NCI-H1105 (cell line): ENCODE measurements at places on chromosomes 4 and X.

DNA sequence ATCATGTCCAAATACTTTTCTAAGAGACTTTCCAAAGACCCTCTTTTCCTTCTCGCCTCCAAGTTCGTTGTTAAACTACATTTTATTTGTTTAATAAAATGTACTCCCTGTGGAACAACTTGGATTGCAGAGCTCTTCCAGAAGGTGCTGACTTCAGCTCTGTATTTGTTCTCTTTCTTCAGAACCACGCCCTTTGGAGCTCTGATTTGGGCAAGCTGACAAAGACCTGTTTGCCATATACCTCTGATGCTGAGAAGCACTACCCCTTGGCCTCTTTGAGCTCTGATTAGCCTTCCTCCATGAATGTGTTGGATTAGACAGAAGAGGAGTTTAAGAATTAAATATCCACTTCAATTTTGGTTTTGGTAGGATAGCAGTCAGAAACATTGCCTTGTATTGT, 815.1 kb upstream of the POU3F4 start:
- DNase-seq: no peak

DNA sequence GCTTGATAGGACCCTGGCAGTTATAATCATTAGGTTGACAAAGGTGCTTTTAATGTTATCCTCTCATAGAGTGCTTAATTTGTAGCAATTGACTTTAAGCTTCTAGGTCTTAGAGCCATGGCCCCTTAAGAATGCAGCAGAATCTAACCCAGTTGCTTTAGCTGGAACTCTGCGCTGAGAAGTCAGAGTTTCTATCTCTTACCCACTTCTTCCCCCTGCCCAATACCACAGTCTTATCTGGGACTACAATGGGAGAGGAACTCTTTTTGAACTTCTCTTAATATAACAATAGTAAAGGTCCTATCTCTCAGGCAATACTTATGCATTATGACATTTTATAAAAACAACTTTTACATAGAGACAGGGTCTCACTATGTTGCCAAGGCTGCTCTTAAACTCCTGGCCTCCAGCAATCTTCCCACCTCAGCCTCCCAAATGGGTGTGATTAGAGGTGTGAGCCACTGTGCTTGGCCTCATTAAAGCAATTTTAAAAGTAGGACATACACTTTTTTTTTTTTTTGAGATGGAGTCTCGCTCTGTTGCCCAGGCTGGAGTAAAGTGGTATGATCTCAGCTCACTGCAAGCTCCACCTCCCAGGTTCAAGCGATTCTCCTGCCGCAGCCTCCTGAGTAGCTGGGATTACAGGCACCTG, 1.8 kb downstream of the TLR10 start:
- no peak for DNase-seq

DNA sequence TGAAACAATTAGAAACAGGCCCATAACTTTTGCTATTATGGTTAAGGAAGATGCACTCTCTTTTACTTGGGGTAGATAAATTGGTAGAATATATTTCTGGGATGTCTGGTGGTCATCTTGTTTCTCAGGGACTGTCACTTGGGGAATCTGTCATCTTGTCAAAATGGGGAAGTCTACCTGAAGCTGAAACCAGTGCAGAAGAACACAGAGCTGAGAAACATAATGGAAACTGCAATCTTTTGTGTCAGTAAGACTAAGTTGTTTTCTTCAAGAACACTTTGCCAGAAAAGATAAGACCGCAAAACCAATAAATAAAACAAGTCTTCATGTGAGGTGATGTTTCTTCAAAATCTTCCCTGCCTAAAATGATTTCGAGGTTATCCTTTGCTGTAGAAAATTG, 92.0 kb downstream of the NAA11 start:
- no peak for DNase-seq

DNA sequence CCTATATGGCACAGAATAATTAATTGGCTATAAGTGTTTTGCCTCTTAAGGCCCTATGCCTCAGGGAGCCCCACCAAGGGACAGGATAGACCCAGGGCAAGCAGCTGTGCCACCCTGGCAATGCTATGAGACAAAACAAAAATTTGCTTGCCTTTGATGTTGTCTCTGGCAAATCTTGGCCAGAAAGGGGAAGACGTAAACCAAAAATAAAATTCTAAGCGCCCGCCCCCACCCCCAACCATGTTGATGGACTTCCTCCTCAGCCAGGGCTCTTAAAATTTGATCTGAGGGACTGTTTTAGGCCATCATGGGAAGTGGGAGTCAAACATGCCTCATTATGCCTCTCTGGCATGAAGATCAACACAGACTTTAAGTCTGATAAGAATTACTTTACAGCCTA, 130.5 kb upstream of the APOOL start:
- DNase-seq: no peak

GRCh38 chr4:70996018-70996360, 2.5 kb downstream of the DCK start:
- DNase-seq: no peak

GRCh38 chr4:174631901-174632758, 109.8 kb upstream of the HPGD start:
- DNase-seq: no peak

DNA sequence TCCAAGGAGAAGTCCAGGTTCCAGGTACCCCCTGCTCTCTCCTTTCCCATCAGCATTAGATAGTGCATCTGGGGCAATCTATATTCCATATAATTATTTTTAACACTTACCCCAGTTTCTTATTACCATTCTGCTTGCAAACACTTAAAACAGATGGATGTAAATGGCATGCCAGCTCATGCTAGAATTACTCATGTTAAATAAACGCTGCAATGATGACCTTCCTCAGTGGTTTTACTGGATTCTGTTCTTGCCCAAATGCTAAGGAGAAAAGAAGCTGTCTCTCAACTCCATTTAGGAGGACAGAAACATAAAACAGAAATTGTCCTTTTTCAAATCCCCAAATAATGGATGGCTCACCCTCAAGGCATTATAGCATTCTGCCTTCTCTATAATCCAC, 161.1 kb downstream of the NLGN4X start:
- DNase-seq: no peak

DNA sequence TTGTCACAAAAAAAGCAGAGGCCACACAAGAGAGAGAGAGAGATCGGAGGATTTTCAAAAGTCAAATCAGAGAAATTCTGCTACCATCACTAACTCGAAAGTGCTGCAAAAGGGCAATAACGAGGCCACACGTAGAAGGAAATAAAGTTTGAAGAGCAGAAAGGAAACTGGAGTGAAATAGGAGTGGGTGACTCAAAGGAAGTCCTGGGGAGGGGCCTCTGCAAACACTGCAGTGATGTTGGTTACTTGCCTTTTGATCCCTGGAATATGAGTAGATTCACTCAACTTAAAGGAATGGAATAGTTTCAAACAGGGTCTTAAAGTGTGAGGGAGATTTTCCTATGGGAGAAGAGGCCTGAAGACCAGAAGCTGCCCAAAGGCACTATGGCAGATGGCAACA, 663.4 kb upstream of the LCORL start:
- DNase-seq: no peak

GRCh38 chr4:71830497-71831190, 46.8 kb upstream of the GC start:
- no peak for DNase-seq

DNA sequence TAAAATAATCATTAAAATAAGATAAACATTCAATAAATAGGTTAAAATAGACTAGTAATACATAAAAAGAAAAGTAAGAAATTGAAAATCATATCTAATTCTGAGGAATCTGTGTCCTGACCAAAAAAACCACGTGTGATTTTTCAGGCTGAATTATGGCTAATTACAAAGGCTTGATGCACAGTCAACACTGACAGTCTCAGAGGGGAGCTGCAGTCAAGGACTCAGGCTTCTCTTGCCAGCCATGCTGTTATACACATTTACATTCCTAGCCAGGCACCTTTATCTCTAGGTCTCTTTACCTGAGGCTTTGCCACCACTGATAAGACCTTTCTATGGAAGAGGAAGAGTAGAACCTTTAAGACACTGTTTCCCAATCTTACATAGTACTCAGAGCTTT, 1737.7 kb upstream of the PCDH10 start:
- DNase-seq: no peak

- no peak for DNase-seq
Observed at GRCh38 chr4:38026158-38026740, 66.1 kb downstream of the PTTG2 start.

GRCh38 chr4:26877406-26877805, 16.8 kb downstream of the STIM2 start:
- DNase-seq: no peak

DNA sequence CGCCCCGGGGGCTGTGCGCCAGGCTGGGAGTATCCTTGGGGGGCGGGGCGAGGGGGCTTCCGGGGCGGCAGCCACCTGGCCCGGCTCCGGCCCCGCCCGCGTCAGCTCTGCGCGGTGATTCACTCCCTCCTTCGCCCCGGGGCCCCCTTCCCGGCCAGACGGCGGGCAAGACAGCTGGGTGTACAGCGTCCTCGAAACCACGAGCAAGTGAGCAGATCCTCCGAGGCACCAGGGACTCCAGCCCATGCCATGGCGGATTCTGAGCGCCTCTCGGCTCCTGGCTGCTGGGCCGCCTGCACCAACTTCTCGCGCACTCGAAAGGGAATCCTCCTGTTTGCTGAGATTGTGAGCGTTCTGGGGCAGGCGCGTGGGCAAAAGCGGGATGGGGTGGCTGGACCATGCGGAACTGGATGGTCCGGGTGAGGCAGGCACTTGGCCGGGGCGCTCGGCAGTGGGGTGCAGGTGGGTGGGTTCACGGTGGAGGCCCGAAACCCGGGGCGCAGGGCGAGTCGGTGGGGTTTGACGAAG, at the start of gene PLP2:
Gene PLP2, plus strand, starts transcription at position 147 of the 528 bp plus-strand sequence. Its CDS starts 103 bp downstream, at position 250.
- DNase-seq: no peak

GRCh38 chrX:6134255-6134654, 94.4 kb downstream of the NLGN4X start:
- DNase-seq: no peak

- DNase-seq: no peak
Observed at GRCh38 chr4:126242679-126243390, 928.1 kb downstream of the FAT4 start.

- DNase-seq: no peak
Observed at GRCh38 chrX:136272325-136272724, 21.1 kb upstream of the MAP7D3 start.

DNA sequence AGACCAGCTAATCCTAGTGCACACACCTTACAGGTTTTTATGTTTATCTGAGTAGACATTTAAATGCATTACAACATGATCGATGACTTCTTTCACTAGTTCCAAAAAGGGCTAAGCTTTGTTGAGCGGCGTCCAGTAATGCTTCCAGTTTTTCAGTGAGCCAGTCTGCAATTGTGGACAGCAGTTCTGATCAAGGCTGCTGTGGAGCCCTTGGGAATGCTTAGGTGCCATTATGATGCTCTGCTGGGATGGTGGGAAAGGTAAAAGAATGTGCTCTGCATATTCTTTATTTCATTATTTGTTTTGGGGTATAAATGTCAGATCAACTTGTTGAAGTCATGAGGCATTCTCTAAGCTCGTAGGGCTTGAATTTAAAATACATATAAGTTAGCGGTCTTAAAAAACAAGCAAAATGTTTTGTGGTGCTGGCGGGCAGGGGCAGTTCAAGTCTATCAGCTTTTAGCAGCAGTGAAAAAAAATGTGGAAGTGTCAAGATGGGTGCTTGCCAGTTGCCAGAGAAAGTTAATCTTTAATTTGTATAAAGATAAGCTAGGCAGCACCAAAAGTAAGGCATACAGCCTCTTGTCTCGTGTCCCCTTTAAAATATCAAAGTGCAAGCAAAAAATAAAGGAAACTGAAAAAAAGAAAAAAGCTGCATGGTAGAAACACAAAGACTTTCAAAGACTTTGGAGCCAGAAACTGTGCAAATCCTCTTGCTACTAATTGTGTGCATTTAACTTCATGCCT, 5.8 kb downstream of the MID1IP1 start:
- DNase-seq: no peak

DNA sequence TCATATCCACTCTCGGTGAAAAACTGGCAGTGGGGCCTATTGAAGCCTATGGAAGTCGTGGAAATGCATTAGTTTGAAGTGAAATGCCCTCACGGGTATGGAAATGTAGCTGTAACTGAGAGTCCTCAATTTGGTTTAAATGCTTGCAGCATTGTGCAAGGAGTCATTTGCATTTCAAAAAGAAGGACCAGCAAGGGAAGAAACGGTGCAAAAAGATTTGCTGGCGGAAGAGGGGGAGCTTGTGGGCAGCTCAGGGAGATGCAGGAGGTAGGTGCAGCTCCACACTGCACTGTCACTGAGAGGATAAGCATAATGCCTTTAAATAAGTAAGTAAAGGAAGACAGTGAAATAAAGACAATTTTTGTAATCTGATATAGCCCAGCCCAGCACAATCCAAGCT, 400.4 kb upstream of the DIPK2B start:
- DNase-seq: no peak

- DNase-seq: no peak
Observed at GRCh38 chrX:95953564-95953963, 731.1 kb upstream of the DIAPH2 start.

- DNase-seq: no peak
Observed at GRCh38 chr4:145557720-145558119, 61.5 kb upstream of the MMAA start.
